Germinal center (tissue), 1 donor: ENCODE measurements at places on chromosomes 2 and 18.
A peak's percentile ranks its signal among the peaks of the same experiment; 100 is the strongest.

GRCh38 chr2:224982910-224983711 lies 59.2 kb downstream of the DOCK10 start:
- DNase-seq: no peak

DNA sequence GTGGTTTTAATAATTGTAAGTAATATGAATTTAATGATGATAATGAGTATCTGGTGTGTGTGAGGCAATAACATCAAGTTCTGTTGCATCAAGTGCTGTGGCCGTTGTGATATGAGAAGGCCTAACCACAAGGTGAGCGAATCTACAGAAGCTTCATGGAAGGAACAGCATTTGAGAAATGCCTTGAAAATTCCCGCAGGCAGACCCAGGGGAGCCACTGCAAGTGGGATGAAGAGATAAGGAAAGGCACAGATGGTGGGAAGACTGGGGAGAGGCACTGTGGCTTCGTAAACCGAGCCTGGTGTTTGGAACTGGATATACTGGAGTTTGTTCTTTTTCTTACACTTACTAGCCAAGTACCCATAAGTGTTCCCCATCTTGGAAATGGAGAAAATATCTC lies 357.5 kb downstream of the PTPRM start:
- DNase-seq: no peak

- DNase-seq: no peak
Measured at GRCh38 chr2:233413559-233414272, 59.4 kb downstream of the DGKD start.

GRCh38 chr2:156343096-156343939 lies 10.8 kb upstream of the NR4A2 start:
- no peak for DNase-seq

GRCh38 chr2:25030702-25031101 lies 11.2 kb upstream of the EFR3B start:
- no peak for DNase-seq

GRCh38 chr2:25204190-25204838 lies 35.9 kb upstream of the POMC start:
- peak; percentile 60 for DNase-seq

DNA sequence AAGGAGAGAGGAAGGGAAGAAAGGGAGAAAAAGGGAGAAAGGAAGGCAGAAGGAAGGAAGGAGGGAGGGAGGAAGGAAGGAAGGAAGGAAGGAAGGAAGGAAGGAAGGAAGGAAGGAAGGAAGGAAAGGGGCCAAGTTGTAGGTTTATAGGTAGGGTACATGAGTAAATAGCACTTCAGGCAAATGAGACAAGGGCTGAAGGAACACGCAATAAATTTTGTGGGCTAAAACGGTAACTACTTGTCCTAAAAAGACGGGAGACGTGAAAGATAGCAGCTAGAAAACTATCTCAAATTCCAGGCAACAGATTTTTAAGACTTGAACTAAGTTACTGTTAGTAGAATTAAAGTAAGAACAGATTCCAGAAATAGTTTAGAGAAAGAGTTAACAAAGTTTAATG lies 129.3 kb upstream of the XIRP2 start:
- no peak for DNase-seq

DNA sequence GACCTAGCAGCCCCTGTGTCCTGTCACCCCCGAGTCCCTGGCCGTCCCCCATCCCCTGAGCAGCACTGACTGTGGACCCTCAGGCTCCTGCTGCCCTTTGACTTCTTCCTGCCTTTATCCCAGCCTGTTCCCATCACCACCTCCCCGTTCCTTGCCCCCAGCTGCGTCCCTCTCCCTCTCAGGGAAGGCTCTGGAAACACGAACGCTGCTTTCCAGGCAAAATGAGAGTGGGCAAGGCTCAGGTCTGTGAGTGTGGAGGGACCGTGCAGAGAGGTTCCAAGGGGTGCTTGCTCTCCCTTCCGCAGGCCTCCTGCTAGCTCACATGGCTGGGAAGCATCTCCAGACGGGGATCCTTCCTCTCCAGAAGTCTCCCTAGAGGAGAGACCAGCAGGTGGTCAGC lies 501.8 kb upstream of the SALL3 start:
- DNase-seq: no peak

GRCh38 chr2:72846171-72847095 lies 20.6 kb upstream of the EXOC6B start:
- no peak for DNase-seq

DNA sequence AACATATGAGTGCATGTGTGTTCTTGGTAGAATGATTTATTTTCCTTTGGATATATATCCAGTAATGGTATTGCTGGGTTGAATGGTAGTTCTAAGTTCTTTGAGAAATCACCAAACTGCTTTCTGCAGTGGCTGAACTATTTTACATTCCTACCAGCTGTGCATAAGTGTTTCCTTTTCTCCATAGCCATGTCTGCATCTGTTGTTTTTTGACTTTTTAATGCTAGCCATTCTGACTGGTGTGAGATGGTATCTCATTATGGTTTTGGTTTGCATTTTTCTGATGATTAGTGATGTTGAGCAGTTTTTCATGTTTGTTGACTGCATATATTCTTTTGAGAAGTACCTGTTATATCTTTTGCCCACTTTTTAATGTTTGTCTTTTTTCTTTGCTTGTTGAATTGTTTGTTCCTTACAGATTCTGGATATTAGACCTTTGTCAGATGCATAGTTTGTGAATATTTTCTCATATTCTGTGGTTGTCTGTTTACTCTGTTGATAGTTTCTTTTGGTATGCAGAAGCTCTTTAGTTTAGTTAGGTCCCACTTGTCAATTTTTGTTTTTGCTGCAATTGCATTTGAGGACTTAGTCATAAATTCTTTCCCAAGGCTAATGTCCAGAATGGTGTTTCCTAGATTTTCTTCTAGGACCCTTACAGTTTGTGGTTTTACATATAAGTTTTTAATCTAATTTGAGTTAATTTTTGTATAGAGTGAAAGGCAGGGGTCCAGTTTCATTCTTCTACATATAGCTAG lies 17.6 kb upstream of the KCNE4 start:
- no peak for DNase-seq

GRCh38 chr2:109662889-109663288 lies 48.7 kb downstream of the SOWAHC start:
- DNase-seq: no peak

DNA sequence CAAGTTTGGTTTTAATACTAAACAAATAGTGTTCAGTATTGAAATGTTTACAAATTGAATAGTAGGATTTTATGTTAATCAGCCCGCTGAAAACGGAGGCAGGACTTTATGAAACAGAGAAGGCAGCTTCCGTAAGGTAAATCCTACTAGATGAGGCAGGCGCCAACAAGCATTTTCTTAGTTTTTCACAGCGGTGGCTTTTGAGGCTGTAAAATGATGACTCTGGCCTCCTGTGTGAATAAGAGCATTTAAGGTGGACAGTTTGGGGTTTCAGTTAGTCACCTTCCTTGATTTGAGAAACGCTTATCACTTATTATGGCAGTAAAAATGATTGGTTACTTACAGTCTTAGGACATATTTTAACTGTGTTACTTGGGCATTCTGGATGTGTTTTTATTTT lies 212.9 kb downstream of the PTGR3 start:
- no peak for DNase-seq

DNA sequence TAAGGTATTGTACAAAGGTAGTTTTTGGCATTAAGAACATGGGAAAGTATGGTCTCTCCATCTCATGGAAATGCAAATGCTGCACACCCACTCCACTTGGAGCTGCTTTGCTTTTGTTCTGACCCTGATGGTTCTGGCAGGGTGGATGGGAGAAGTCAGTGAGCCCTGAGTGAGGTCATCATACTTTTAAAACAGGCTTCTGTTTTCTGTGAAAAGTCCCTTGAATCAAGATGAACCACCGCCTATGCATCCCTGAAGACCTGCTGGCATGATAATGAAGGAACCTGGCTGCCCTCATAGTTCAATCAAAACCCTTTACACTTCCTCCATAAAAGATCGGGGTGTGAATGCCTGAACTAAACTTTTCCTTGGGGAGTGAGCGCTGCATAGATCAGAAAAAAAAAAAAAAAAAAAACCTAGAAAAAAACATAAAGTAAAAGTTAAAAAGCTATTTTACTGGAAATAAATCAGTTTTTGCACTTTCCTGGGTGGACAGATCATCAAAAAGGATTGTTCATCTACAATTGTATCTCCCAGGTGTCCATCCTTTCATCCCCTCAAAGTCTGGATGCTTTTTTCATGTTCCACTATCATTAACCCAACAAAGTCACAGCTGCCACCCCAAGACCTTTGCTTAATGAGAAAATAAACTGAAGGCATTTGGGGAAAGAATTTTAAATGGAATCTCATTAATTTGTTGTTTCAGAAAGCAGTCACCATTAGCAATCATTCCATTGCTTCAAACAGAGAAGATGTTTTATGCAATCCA lies 728.1 kb upstream of the DDX18 start:
- DNase-seq: no peak

DNA sequence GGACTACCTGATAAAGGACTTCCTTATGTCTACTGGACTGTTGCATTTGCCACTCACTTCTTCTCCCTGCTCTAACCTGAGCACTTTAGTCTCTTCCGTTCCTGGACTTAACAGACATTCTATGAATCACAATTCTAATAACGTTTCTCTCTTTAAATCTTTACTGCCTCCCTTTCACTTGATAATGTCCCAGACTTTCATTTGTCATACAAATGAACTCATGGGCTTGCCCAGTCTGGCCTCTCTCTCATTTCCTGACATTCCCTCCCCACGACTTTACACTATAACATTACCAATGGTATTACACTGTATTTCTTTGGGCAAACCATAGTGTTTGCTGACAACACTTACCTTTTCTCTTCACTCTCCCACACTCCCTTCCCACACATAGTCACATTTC lies 540.7 kb upstream of the TMEFF2 start:
- no peak for DNase-seq

- DNase-seq: no peak
Measured at GRCh38 chr18:364256-364826, 96.5 kb upstream of the THOC1 start.

- no peak for DNase-seq
Measured at GRCh38 chr2:26975102-26975501, 4.7 kb downstream of the MAPRE3 start.

GRCh38 chr2:66439812-66440542 lies 5.1 kb downstream of the MEIS1 start:
- no peak for DNase-seq

DNA sequence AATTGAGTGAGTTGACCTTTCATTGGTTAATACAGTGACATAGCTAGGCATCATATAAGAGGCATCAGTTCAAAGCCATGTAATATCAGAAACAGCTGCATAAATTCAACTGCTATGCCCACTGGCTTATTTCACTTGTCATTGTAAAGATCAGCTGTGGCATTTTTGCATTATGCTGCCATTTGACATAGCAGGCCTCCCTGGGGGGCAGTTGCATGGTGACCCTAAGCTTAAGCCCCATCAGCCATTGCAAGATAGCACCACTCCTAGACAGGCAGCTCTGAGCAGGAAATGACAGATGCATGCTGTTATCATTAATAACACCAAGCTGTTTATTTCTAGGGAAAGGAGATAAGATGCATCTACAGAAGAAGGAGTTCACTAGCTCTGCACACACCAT lies 233.4 kb upstream of the CNTNAP5 start:
- no peak for DNase-seq

DNA sequence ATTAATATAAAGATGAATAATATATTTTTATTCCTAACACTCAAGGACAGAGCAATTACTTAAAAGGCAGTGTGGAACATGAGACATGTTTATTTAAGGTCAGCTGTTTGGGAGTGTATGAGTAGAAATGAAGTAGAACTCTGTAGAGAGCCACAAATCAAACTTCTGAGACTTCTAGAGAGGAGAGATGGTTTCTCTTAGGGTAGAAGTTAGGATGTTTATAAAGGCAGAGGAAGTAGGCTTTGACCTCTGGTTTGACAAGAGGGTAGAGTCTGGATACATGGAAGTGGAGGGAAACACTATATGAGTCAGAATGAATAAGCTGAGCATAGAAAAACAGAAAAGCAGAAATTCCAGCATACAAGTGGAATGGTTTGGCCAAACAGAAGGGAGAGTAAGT lies 262.1 kb upstream of the KLHL14 start:
- no peak for DNase-seq

GRCh38 chr2:8579485-8580085 lies 102.3 kb upstream of the ID2 start:
- DNase-seq: no peak

GRCh38 chr2:219631904-219632759 lies 4.7 kb downstream of the SLC4A3 start:
- no peak for DNase-seq

- no peak for DNase-seq
Measured at GRCh38 chr18:59051470-59052165, 88.1 kb upstream of the SEC11C start.

DNA sequence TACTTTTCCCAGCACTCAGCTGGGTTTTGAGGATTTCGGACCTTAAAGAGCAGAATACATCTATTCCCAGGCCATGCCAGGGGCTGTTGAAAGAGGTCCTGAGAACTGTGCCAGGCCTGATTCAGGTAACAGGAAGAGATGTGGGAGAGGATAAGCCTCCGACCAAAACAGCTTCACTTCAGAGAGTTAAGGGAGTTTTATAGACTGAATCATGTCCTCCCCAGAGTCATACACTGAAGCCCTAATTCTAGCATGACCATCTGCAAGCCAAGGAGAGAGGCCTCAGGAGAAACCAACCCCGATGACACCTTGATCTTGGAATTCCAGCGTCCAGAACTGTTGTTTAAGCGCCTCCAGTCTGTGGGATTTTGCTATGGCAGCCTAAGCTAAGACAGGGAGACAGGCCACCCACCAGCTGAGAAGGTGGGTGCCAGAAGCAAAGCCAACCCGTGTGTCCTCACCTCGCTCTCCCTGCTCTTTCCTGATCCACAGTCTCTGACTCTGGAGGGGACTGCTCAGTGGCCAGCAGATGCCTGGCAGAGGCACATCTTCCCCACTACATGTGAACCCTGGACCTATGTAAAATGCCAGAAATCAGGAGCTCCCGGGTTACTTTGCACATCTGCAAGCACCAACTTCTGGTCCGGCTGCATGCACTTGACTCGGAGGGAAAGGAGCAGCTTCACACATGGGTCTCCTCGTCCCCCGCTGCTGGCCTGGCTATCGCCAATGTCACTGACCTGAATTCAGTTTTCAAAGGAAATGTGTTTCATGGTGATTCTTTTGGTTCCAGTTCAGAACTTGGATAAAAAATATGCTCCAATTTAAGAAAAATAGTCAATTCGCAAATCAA lies 116.8 kb upstream of the EPC2 start:
- no peak for DNase-seq

DNA sequence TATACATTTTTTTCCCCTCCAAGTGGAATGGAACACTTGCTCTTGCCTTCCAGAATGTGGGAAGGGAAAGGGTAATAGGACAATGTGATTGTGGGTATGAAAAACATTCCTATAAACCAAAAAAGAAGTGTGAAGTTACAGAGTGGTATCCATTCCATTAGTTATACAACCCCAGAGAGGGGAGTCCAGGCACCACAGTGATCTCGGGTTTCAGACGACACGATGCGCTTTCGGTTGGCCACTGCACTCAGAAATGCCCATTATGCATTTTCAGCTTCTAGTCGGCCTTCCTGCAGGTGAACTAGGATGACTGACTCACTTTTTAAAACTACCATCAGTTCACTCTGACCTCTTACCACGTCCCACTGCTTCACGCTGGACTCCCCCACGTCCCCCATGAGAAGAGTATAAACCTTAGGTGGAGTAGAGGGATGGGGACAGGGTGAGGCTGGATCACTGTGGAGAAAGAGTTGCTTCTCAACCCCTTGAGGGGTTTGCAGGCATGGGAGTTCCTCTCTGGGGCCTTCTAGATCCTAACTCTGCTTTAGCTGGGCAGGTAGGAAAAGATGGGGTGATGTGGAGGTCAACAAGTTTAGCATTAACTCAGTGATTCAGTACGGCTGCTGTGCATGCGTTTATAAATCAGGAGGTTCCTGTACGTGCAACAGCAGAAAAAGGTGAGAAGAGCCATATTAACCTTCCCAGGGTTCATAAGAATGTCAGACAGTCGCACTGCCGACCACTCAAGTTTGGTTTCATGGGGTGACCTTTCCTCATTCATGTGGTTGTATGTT lies 50.5 kb downstream of the ZNF532 start:
- DNase-seq: no peak
